ENCODE measurements at places on chromosomes 2 and 18.

GRCh38 chr2:98730053-98730706 is 752 bp downstream of the MGAT4A start:
- peak; percentile 36 for DNase-seq

- no peak for DNase-seq
These were observed 1830.9 kb upstream of the PIK3C3 start for GRCh38 chr18:40124107-40124506.

- no peak for DNase-seq
These were observed 72.6 kb upstream of the SMAD7 start for GRCh38 chr18:49023271-49023937.

DNA sequence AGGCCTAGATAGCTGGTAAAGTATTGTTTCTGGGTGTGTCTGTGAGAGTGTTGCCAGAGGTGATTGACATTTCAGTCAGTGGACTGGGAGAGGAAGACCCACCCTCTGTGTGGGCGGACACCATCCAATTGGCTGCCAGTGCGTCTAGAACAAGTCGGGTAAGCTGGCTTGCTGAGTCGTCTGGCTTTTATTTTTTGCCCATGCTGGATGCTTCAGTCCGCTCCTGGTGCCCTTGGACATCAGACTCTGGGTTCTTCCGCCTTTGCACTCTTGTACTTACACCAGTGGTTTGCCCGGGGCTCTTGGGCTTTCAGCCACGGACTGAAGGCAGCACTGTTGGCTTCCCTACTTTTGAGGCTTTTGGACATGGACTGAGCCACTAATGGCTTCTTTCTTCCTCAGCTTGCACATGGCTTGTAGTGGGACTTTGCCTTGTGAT is 24.3 kb downstream of the DIS3L2 start:
- DNase-seq: no peak

- peak; percentile 27 for DNase-seq
These were observed 3.7 kb downstream of the HDAC4 start for GRCh38 chr2:239396881-239397681.

DNA sequence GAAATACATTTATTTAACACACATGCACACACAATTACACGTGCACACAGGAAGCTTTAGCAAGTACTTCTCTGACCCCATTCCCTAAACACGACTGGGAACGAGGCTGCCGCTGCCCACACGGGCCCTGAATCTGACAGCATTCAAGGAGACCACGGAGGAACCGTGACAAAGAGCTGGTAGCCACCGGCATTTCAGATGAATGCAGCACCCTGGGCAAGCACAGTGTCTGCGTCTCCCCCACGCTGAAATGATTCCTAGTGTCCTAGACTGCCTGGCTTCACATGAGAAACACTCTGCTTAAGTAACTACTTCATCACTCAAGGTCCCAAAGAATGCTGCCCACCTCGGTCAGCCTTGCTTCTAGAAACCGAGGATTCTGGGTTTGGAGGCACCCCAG is 95.0 kb downstream of the HDAC4 start:
- DNase-seq: no peak

DNA sequence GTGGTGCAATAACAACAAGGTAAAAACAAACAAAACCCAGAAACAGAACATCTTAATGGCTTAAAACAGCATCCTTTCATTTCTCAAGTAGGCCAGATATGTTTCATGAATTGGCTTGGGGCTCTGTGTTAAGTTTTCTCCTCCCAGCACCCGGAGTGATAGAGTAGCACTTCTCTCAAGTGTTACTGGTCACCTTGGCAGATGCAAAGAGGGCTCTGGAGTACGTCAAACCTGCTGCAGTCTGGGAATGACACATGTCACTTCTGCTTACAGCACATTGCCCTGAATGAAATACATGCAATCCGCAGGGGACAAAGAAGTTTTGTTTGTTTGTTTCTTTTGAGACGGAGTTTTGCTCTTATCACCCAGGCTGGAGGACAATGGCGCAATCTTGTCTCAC is 639.3 kb downstream of the CNTNAP5 start:
- no peak for DNase-seq

GRCh38 chr2:60550178-60550983 is 3.1 kb downstream of the BCL11A start:
- DNase-seq: peak; percentile 76

- peak; percentile 88 for DNase-seq
These were observed at the start of gene CHRNA1 for GRCh38 chr2:174764280-174765255. Gene CHRNA1 (minus strand): TSS chr2:174764472. CDS start chr2:174764394, 78 bp downstream.

- DNase-seq: no peak
These were observed 225.0 kb upstream of the SMIM21 start for GRCh38 chr18:75652528-75652927.

DNA sequence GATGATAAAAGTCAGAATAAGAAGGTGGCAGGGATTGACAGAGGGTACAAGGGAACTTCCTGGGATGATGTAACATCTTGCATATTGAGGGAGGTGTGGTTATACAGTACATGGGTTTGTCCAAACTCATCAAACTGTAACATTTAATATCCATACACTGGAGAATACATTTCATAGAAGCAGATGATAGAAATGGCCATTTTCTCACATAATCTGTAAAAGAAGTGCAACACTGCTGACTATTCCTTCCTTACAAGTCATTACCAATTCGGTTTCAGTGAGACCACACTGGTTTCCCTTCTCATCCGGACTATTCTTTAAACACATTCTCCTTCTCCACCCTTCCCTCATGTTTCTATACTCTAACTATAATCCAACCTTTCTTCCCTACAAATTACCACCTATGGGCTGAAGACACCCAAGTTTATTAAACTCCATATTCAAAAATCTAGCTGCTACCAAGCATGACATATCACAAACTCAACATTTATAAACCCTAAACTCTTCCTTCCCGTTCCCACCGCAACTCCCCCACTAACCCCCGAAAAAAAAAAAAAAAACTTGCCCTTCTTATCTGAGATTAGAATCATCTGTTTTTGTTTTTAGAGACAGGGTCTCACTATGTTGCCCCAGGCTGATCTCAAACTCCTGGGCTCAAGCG is 1.6 kb downstream of the COX7A2L start:
- DNase-seq: no peak

- no peak for DNase-seq
These were observed 78.2 kb downstream of the BCL11A start for GRCh38 chr2:60475123-60475830.

GRCh38 chr2:24855726-24856125 is 62.5 kb downstream of the CENPO start:
- DNase-seq: no peak

GRCh38 chr18:28412521-28412920 is 235.6 kb upstream of the CDH2 start:
- DNase-seq: no peak

GRCh38 chr2:118292991-118293390 is 204.7 kb downstream of the INSIG2 start:
- no peak for DNase-seq

GRCh38 chr2:79972661-79973060 is 331.9 kb downstream of the LRRTM1 start:
- DNase-seq: no peak

- DNase-seq: no peak
These were observed 626.8 kb upstream of the ZEB2 start for GRCh38 chr2:145146691-145147090.

- DNase-seq: no peak
These were observed 2.6 kb downstream of the SLC66A2 start for GRCh38 chr18:79948719-79949411.

DNA sequence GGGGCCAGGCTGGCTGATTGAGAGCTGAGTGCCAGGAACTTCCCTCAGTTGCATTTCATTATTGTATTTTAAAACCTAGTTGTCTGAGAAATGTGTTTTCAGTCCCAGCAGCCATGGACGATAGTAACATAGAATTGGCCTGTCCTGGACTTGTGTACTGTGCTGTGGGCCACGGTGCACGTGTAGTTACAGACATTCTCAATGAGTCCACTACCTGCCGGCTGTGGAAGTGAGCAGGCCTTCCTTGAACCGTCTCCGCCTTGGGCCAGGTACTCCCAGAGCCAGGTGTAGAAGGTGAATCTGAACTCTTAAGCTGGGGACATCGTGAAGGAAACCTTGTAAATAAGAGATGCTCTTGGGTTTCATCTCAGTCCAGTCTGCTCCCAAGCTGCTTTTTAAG is 47.0 kb downstream of the UBE2F start:
- no peak for DNase-seq

GRCh38 chr2:209619782-209620181 is 151.8 kb upstream of the UNC80 start:
- no peak for DNase-seq

DNA sequence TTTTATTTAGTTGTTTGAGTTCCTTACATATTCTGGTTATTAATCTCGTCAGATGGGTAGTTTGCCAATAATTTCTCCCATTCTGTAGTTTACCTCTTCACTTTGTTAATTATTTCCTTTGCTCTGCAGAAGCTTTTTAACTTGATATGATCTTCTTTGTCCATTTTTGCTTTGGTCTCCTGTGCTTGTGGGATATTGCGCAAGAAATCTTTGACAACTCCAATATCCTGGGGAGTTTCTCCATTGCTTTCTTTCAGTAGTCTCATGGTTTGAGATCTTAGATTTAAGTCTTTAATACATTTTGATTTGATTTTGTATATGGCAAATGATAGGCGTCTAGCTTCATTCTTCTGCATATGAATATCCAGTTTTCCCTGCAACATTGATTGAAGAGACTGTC is 389.2 kb downstream of the LRP1B start:
- DNase-seq: no peak

- DNase-seq: no peak
These were observed 14.9 kb downstream of the ITGA6 start for GRCh38 chr2:172442072-172442895.

GRCh38 chr2:171505374-171505773 is 16.9 kb upstream of the CYBRD1 start:
- no peak for DNase-seq

- DNase-seq: no peak
These were observed 29.7 kb downstream of the MEP1B start for GRCh38 chr18:32219431-32220018.

- DNase-seq: no peak
These were observed 68.5 kb upstream of the STK17B start for GRCh38 chr2:196239622-196240587.

- DNase-seq: peak; percentile 62
These were observed 616 bp downstream of the RNPEPL1 start for GRCh38 chr2:240568678-240569522.

GRCh38 chr2:218063486-218063885 is 5.6 kb upstream of the RUFY4 start:
- no peak for DNase-seq

- peak; percentile 34 for DNase-seq
These were observed 123.5 kb downstream of the PRKRA start for GRCh38 chr2:178327516-178327915.

GRCh38 chr2:119144806-119145205 is 13.7 kb downstream of the C1QL2 start:
- no peak for DNase-seq

DNA sequence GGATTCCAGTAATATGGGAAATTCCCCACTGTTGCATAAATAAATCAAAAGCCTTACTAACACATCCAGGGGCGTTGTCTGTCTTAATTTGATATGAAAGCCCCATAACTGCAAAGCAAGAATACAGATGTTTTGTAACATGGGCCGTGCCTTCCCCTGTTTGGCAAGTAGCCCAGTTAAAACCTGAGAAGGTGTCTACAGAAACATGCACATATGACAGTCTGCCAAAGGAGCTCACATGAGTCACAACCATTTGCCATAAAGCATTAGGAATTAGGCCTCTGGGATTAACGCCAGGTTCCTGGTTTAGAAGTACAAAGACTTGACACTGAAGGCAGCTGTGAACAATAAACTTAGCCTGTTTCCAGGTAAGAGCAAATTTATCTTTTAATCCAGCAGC is 43.1 kb upstream of the LONRF2 start:
- no peak for DNase-seq

- DNase-seq: no peak
These were observed 102.2 kb downstream of the PDE1A start for GRCh38 chr2:182324665-182325064.

DNA sequence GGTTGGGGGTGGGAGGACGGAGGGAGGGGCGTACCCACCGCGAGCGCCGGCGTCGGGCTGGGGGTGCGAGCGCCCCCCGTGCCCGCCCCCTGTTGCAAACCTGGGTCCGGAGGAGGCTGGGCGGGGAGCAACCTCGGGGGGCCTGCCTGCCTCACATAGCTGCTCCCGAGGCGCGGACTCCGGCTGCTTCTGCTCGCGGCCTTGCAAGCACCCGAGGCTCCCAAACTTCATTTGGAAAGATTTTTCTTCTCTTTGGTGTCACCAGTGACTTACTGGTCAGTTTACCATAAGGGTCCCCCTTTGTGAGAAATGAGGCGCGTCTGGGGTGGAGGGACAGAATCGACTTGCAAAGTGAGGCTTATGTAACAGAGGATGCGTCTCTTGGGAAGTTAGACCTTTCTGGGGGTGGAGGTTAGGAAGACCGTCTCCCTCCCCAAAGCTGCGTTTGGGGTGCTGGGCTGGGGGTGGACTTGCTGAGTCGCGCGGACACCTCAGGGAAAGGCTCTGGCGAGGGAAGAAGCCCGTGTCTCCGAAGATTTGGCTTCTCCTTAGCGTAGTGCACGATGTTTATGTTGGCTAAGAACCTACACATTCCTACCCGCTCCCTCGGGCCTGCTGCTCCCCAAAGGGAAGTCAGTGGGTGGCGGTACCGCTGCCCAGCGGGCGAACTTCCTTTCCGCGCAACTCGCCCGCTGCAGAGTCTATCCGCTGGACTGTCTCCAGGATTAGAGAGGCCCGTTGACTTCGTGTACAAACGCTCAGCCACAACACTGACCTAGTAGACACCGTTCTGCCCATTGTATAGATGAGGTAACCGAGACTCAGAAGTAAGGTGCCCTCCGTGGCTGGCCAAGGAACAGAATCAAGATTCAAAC is 559 bp downstream of the TMEM37 start:
- no peak for DNase-seq

DNA sequence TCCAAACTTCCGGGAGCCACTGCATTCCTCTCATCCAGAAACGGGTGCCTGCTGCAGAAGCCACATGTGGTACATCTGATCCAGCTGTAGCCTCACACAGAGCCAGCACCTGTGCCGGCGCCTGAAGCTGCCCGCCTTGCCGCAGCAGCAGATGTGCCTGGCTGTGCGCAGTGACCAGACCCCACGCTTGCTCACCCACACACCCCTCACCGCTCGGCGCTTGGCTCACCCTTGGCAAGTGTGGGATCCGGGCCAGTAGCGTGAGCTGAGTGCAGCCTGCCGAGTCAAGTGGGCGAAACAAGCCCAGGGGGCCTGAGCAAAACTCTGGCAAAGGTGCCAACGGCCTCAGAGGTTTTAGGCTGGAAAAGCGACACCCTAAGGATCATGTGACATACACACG is 220.1 kb upstream of the TMEFF2 start:
- peak; percentile 9 for DNase-seq

DNA sequence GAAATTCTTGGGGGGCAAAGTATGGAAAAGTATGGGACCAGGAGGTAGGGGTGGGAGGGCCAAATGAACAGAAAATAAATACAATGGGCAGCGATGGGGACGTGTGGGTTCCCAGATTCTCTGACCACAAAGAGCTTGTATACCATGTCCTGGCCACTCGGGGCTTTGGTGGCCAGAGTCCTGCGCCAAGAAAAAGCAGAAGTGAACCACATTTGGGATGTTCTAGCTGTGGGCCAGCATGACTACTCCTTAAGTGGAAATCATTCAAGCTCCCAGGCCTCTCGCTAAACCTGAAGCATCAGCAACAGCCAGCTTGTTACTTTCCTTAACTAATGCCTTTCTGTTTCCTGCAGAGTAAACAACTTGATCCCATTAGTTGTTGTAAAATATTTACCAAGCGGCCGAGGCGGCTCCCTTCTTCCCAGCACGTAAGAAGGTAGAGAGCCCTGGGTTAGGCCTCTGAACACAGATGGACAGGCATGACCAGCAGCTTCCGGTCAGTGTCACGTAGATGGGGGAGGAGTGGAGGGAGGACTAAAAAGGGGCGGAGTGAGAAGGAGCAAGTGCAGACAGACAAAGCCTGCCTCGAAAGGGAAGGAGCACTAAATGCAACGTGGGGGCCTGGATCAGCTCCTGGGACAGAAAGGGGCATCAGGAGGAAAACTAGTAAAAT is 88.2 kb downstream of the GALNT14 start:
- DNase-seq: no peak

All from NCI-H510A (cell line).